ENCODE measurements at places on chromosomes 2 and 18.

DNA sequence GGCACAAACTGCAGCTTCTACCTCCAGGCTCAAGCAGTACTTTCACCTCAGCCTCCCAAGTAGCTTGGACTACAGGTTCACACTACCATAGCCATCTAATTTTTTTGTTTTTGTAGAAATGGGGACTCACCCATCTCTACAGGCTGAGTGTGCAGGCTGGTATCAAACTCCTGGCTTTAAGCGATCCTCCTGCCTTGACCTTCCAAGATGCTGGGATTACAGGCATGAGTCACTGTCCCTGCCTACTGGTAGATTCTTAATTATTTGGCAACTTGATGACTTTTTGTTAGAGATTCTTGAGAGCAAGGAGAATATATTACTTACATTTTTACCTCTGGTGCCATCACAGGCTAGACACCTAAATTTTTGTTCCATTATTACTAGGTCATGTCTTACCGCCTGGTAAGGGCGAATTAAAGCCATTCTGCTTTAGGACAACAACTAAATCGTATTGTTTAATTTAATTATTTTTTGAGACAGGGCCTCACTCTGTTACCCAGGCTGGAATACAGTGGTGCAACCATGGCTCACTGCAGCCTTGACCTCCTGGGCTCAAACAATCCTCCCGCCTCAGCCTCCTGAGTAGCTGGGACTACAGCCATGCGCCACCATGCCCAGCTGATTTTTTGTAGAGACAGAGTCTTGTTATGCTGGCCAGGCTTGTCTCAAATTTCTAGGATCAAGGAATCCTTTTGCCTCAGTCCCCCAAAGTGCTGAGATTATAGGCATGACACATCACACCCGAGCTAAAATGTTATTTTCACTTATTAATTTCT is 15.7 kb downstream of the DYNC1I2 start:
- no peak for DNase-seq

GRCh38 chr2:45042401-45042800 is 33.1 kb upstream of the SIX2 start:
- no peak for DNase-seq

DNA sequence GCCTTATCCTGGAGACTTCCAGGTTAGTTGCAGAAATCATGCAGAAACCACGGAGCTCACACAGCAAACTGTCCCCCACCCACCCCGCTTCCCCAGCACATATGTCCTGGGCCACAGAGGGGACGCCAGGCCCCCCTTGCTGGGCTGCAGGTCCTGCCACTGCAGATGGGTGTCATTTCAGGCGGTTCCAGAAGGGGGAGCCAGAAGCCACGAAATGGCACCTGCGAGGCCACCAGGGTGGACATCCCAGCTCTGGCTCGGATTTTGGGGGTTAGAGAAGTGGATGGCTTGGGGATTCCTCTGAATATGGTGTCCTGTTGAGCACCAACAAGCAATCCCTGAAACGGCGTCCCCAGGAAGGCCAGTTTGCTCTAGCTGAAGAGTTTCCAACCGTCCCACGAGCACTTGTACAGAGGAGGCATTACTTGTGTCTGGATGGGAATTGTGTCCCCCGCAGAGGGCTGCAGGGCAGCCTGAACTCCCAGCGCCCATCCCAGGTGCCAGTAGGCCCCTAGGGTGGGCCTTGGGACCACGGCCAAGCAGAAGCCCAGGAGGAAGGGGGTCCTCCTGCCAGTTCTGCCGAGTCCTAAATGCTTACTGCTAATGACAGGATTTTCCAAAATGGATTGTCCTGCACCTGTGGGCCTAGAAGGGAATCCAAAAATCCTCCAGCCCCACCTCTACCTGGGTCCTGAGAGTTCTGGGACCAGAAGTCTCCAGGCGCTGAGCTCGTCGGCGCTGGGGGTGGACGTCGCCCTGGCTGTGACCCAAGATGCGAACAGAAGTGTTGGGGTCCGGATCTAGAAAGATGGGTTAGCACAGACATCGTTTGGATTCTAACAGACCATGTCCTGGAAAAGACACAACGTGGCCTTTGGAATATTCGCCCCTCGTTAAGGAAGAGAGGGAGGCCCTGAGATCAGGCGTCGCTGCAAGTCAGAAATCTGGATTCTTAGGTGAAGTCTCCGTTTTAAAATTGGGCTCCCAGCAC is 14.6 kb upstream of the NFATC1 start:
- DNase-seq: no peak

- no peak for DNase-seq
Observed at GRCh38 chr2:167292430-167293171, 404.3 kb downstream of the XIRP2 start.

Measured in stimulated activated CD4-positive, alpha-beta T cell treated with anti-CD3 and anti-CD28 coated beads, Interleukin-1b, Interleukin-23, amount 100 ng/mL, for 24 hours (primary cell).